ENCODE measurements at places on chromosomes 6 and 20.

- DNase-seq: no peak
These were observed 49.9 kb upstream of the FAM184A start for GRCh38 chr6:119128252-119128912.

GRCh38 chr20:47747669-47748031, 37.6 kb downstream of the SULF2 start:
- no peak for DNase-seq

DNA sequence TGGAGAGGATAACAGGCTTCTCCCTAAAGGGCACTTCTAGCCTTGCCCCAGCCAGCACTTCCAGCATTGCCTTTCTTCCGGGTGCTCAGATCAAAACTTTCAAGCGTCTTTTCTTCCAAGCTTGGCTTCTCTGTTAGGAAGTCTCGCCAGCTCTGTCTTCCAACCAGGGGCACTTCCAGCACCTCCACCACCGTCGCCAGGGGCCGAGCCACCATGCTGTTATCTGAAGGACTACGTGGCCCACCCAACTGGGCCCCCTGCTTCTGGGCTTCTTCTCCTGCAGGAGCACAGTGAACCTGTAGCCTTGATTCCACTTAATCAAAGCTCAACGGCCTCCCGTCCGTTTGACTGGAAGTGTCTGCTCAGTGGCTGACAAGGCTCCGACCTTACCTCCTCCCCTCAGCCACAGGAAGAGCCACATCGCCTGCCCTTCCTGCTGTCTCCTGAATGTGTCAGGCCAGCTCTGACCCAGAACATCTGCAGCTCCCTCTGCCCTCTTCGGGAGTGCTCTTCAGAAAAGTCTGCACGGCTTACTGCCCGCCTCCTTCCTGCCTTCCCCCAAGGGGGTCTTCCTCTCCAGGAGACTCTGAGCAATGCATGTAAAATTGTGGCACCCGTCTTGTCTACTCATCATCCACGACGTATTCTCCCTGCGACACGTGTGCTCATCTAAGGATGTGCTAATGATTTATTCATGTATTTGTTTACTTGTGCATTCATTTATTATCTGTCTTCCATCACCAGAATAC, 527.0 kb downstream of the CDH26 start:
- DNase-seq: no peak

GRCh38 chr6:4372866-4373265, 237.5 kb upstream of the ECI2 start:
- DNase-seq: no peak

- DNase-seq: no peak
These were observed 18.3 kb downstream of the COL9A3 start for GRCh38 chr20:62834967-62835730.

- peak; percentile 53 for DNase-seq
These were observed 97.5 kb downstream of the ZMYND8 start for GRCh38 chr20:47258745-47259695.

DNA sequence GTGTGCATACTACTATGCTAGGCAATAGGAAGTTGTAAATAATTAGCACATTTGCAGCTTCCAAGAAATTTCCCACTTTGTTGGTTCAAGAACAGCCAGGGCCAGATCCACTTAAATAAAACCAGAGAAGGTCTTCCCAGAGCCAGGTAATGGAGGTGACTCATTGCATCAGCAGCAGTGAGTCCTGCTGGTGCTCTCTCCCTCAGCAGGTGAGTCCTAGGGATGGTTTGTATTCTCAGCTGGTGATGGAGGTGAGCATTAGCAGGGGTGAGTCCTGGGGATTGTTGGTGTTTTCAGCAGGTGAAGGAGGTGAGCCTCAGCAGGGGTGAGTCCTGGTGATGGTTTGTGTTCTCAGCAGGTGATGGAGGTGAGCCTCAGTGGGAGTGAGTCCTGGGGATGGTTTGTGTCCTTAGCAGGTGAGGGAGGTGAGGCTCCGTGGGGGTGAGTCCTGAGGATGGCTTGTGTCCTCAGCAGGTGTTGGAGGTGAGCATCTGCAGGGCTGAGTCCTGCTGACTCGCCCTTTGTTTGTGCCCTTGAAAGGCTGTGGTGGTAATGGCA, 232.8 kb upstream of the EXOC2 start:
- no peak for DNase-seq

GRCh38 chr6:149264629-149265028, 52.9 kb upstream of the TAB2 start:
- DNase-seq: no peak

DNA sequence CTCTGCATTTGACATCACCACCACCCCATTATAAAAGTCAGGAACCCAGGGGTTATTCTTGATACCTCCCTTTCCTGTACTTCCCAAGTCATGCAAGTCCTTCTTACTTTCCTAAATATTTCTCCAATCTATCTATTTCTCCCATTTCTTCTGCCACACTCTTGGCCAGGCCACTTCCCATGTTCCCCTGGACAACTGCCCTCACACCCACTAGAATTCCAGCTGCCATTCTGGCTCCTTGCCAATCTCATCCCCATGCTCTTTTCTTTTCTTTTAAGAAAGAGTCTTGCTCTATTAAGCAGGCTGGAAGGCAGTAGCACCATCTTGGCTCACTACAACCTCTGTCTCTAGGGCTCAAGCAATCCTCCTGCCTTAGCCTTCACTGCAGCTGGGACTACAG, 15.2 kb downstream of the DEFB132 start:
- DNase-seq: no peak

DNA sequence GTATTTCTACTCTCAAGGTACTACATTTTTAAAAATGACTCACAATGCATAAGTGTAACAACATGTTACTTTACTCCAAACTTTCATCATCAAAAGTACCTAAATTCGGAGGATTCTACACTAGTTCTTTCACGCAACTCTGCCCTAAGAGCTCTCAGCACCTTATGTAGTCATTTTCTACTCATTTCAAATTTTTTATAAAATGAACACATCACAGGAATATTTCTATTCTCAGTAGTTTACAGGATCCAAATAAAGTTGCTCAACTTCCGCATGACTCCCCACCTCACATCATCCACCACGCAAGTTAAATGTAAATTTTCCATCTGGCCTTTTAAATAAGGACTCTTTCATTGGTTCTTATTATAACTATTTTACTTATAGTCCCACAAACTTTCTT, 344.9 kb upstream of the MANEA start:
- peak; percentile 89 for DNase-seq

DNA sequence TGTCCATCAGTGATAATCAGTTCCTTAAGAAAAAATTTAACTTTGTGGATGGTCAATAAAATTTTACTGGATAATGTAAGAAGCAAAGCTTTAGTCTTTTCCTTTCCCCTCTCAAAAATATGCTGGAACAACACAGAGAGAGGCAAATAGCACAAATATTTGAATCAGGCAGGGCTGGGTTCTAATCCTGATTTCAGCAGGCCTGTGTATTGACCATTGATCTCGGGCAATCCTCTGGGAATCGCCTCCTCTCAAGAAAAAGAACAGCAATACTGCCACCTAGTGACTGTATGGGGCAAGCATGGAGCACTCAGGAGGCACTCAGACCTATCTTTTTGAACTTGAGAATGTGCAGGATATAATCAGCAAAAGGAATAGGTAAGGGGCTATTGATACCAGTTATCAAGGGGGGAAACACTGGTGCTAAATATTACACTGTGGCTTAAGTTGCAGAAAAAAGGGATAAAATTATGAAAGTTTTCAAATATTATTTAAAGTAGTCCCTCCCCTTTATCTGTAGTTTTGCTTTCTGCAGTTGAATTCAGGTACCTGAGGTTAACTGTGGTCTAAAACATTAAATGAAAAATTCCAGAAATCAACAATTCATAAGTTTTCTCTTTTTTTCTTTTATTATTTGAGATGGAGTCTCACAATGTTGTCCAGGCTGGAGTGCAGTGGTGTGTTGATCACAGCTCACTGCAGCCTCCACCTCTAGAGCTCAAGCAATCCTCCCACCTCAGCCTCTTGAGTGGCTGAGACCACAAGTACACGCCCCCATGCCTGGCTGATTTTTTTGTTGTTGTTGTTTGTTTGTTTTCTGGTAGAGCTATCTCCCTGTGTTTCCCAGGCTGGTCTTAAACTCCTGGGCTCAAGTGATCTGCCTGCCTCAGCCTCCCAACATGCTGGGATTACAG, 91.8 kb upstream of the NHSL1 start:
- peak; percentile 67 for DNase-seq

- DNase-seq: no peak
These were observed 206.2 kb downstream of the FOXC1 start for GRCh38 chr6:1815827-1816452.

- no peak for DNase-seq
These were observed 26.9 kb upstream of the MRPS18A start for GRCh38 chr6:43714311-43715055.

GRCh38 chr6:9408402-9409117, 973.2 kb upstream of the SLC35B3 start:
- DNase-seq: no peak

DNA sequence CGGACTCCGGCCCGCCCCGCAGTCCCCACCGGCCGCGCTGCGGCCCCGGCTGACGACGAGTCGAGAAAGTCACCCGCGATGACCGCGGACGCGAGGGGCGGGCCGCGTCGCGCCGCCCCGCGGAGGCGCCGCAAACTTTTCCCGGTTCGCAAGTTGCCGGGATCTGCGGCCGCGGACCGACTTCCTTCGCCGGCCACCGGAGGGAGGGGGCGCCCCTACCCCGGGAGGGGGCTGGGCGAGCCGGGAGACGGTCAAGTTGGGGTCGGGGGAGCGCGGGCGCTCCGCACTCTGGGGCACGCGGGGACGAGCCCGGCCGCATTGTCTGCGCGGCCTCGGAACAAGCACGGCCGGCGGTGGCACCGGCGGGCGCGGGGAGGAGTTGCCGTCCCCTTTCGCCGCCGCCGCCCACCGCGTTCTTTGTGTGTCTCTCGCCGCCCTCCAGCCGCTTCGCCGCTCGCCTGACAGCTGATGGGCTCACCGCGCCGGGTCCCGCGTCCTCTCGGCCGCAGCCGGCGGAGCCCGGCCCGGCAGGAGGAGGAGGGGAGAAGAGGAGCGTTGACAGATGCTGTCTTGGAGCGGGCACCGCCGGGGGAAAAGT, 131.6 kb downstream of the OGFRL1 start:
- peak; percentile 34 for DNase-seq

GRCh38 chr20:24745617-24746350, 203.3 kb upstream of the CST7 start:
- no peak for DNase-seq

DNA sequence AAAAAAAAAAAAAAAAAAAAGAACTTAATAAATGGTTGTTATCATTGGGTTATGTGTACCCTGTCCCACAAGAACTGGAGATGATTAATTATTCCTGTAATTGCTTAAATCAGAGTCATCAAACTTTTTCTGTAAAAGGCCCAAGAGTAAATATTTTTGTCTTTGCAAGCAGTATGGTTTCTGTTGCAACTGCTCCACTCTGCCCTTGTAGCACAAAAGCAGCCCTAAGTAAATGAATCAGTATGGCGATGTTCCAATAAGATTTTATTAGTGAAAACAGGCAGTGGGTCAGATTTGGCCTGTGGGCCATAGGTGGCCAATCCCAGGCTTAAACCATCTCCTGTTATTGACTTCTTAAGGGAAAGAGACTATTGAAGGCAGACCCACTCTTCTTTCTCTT, 252.7 kb downstream of the TSHZ2 start:
- DNase-seq: peak; percentile 67

DNA sequence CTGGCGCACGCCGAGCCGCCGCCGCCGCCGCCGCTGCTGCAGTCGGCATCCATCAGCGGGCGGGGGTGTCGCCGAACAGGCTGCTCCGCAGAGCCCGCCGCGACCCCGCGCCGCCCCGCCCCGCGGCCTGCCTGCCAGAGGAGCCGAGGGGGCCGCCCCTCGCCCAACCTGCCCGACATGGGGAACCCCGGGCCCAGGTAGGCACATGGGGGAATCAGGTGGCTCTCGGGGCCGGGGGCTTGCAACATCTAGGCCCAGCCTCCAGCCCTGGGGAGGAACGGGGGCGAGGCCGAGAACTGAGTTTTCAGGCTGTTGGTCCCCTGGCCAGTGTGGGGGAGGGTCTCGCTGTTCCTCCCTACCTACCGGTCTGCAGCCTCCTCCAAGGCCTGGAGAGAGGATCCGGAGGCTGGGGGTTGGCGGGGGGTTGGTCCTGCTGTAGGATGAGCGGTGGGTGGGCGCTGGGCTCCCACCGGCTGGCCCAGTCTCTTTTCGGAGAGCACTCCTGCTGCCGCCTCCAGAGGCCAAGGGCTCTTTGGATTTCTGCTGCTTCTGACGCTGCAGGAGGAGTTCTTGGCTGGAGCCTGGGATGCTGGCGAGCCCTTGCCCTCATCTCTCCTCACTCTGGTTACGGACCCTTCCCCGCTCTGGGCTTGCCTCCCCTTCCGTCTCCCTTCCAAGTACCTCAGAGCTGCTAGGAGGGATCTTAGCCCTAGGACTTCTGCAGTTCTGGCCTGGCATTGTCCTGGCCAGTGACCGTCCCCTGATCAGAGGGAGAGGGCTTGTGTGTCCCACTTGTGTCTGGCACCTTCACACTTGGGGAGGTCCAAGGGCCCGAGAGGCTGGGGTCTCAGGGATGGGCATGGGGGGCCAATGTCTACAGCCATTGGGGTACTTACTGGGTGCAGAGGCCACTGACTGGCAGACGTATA, at the start of gene EPB41L1:
TSS of gene EPB41L1 (plus strand) at position 41 of the 929 bp plus-strand sequence. CDS start 19,038 bp downstream, outside the sequence.
- no peak for DNase-seq

DNA sequence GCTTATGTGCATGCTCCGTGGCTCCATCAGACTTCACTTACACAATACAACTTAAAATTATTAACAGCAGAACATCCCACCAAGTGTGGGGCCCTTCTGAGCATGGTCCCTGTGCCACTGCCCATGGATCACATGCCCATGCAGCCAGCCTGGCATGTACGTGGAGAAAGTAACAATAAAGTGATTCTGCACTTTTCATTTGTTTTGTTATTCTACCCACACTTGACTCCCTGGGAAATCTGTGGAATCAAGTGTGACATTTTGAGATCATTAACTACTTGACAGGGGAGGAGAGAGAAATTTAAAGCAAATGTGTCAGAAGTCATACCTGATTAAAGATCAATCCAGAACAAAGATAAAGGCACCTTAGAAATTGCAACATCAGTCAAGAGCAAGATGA, 112.0 kb downstream of the ISM1 start:
- no peak for DNase-seq

DNA sequence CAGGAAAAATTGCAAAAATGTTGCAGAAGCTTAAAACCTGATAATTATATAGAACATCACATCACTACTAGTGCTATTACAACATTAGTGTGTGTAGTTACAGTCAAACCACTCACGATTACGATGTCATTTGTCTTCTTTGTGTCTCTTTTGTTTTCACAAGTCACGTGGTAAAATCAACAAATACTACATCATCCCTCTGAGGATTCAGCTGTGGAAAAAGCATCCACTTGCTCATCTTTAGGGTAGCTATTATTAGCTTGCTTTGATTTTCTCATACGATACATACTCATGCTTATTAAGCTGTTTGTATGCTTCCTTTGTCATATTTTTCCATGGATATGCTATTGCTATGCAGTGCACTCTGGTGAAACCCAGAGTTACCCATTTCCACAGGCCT, 22.2 kb upstream of the ATXN1 start:
- DNase-seq: no peak

- peak; percentile 91 for DNase-seq
These were observed 1088.2 kb upstream of the CITED2 start for GRCh38 chr6:140462453-140463311.

- DNase-seq: peak; percentile 53
These were observed 949 bp downstream of the TXLNB start for GRCh38 chr6:139290787-139291311.
